ENCODE measurements at places on chromosomes 6 and 20.

DNA sequence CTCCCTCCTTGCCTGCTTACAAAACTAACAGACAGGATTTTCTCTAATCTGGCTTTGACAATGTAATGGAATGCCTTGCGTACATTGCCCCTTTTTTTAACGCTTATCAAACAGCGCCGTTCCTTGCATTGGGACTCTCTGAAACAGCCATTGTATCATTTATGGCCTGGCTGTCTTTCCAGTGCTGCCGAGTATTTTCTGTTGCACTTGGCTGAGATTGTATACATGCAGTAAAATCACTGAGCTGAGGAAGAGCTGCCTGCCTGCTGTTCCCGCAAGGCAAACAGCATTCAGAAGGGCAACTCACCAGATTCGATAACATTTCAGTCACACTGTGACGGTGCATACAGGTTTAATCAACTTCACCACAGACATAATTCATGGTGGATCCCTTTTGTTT lies 106.0 kb downstream of the SH3BGRL2 start:
- no peak for DNase-seq

DNA sequence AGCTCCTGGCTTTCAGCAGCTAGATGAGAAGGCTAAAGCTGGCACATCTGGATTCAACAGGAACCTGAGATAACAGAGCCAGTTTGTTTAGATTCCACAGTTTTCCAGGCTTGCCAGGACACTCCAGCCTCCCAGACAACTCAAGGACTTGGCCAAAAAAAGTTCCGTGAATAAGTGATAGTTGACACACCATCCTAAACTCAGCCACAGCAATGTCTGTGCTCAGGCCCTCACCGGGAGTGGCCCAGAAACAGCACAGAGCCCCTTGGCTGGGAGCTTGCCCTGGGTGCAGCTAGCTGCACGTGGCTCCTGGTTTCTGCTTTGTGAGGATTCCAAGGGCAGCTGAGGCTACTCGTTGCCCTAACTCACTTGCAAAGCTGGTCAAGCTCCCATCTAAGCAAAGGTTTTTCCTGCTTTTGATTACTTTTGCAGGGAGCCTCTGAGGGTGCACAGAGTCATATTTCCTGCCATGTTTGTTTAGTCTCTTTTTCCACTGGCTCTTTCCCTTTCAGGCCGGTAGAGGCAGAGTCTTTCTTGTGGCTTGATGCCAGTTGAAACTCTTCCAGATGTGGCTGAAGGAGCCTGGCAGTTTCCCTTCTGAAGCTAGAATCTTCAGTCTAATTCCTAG lies 118.3 kb upstream of the ECI2 start:
- DNase-seq, result no peak

DNA sequence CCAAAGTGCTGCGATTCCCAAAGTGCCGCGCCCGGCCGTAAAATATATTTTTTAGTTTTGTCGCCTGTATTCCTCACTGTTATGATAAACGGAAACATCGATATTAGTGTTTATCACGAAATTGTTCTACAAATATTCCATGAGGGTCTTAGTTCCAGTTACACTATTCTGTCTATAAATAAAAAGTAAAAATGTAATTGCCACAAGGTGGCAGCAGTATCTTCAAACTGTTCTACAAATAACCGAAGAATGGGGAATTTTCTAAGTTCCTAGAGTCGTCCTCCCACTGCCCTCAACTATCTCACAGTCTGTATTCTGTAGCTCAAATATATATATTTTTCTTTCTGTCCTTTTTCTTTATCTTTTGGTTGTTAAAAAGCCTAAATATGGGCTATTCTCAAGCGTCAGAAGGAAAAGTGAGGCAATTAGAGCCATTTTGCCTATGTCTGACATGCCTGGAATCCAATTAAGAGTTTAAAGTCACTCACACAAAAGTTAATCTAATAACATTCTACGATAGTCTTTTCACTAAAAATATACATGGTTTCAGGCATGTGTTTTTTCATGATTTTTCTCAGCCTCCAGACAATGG lies 14.2 kb upstream of the FAM162B start:
- DNase-seq, result no peak

DNA sequence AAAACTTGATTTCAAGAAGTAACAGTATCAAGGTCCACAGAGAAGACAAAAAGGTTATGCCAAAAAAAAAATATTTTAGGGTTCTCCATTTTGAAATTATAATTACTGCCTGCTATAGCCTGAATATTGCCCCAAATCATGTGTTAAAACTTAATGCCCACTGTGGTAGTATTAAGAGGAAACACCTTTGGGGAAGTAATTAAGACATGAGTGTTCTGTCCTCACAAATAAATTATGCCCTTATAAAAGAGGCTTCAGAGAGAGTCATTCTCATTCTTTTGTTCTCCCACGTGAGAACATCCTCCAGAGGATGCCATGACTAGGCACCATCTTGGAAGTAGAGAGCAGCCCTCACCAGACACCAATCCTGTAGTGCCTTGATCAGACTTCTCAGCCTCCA lies 66.2 kb downstream of the GMDS start:
- no peak for DNase-seq

DNA sequence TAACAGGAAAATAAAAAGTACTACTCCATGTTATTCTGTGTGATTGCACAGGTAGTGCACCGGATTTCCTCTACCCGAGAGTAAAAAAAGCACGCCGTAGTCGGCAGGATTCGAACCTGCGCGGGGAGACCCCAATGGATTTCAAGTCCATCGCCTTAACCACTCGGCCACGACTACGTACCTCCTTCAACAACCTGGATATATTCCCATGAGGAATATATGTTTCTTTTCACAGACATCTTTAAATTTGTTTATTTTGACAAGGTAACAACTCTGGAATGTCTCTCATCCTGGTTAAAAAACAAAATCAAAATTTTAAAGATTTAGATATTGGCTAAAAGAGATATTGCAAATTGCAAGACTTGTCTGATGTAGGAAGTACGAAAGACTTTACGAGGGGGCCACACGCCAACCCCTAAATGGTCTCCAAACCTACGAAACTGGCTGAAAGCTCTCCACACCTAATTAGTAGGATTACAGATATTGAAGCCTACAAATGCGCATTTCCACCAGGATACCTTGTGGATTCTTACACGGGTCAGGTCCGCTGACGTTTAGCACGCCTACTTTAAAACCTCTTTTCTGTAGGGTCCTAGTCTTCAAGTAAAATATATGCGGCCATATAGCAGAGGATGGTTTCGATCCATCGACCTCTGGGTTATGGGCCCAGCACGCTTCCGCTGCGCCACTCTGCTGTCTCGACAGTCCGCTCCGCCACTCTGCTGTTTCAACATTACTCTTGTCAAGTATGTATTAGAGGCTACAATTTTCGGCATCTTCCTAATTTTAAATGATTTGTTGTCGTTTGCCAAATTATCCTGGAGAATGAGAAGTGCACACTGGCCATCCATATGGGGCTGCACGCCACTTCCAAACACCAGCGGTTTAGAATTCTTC lies 52.2 kb upstream of the BTN3A2 start:
- DNase-seq, result peak; percentile 68

GRCh38 chr20:16203096-16203495 lies 370.2 kb downstream of the KIF16B start:
- DNase-seq, result no peak

GRCh38 chr6:71523548-71523947 lies 234.9 kb downstream of the OGFRL1 start:
- no peak for DNase-seq

GRCh38 chr6:14040042-14040441 lies 77.5 kb upstream of the CD83 start:
- DNase-seq, result no peak

GRCh38 chr6:1312473-1313367 lies 822 bp downstream of the FOXQ1 start:
- no peak for DNase-seq

GRCh38 chr20:48945840-48946514 lies 24.5 kb downstream of the ARFGEF2 start:
- no peak for DNase-seq

GRCh38 chr6:38371881-38372280 lies 267.8 kb downstream of the BTBD9 start:
- DNase-seq, result no peak

Data from stimulated activated CD4-positive, alpha-beta T cell treated with anti-CD3 and anti-CD28 coated beads, Interleukin-1b, Interleukin-23, amount 100 ng/mL, for 1 hour (primary cell).